ENCODE measurements at places on chromosomes 5 and 9.

DNA sequence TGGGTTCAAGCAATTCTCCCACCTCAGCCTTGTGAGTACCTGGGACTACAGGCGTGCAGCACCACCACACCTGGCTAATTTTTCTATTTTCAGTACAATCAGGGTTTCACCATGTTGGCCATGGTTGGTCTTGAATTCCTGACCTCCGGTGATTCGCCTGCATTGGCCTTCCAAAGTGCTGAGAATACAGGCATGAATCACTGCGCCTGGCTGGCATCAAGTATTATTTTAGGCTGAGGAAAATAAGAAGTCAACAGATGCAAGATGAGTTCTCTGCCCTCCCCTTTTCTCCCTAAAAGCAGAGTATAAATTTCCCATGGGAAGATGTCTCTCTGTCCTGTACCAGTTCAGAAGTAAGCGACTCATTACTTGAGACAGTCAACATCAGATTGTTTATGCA, 71.5 kb downstream of the ELAVL2 start:
- no peak for DNase-seq

- no peak for DNase-seq
Measured at GRCh38 chr5:61498121-61498520, 166.1 kb downstream of the ZSWIM6 start.

- no peak for DNase-seq
Measured at GRCh38 chr5:3606121-3606831, 10.6 kb downstream of the IRX1 start.

DNA sequence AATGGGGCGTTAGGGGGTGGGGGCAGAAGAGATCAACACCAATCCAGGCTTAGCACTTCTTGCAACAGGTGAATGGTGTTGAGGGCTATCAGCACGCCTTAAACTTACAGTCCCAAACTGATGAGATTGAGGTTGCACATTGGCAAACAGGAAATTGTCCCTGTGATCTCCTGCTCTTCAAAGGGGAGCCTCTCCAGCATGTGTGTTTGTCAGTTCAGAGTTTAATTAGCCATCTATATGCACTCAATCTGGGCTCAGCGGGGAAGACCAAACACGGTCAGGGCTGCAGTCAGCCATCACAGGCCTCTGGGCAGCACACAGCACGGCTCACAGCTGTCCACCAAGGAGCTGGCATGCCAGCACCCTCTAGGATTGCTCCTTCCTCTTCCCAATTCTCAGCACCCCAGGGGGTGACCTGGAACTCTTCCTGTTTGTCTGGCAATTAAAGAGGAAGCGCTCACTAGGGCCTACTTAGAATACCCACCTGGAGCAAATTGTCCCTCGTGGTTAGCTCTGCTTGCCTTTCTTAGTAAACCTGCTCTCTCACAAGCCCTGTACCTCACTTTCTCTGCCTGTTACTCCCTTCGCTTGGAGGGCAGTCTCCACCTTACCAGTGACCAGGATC, 217.4 kb downstream of the SLIT3 start:
- no peak for DNase-seq

- no peak for DNase-seq
Measured at GRCh38 chr5:80870442-80870841, 89.7 kb upstream of the RASGRF2 start.

DNA sequence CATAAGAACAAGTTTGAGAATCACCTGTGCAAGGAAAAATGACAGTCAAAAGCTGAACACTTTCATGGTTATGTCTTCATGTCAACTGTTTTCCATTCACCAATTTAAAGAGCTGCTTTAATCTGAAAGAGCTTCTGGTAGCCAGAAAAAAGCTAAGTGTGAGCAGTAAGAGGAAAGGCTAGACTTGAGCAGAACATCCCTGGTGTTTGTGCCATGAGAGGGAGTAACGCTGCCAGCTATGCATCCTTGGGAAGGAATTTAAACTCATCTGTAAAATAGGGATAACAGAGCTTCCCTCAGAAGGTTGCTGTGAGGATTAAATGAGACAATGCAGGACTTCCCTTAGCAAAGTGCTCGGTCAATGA, 193.7 kb downstream of the MAPKAP1 start:
- no peak for DNase-seq

- no peak for DNase-seq
Measured at GRCh38 chr9:76539180-76539579, 80.2 kb downstream of the GCNT1 start.

DNA sequence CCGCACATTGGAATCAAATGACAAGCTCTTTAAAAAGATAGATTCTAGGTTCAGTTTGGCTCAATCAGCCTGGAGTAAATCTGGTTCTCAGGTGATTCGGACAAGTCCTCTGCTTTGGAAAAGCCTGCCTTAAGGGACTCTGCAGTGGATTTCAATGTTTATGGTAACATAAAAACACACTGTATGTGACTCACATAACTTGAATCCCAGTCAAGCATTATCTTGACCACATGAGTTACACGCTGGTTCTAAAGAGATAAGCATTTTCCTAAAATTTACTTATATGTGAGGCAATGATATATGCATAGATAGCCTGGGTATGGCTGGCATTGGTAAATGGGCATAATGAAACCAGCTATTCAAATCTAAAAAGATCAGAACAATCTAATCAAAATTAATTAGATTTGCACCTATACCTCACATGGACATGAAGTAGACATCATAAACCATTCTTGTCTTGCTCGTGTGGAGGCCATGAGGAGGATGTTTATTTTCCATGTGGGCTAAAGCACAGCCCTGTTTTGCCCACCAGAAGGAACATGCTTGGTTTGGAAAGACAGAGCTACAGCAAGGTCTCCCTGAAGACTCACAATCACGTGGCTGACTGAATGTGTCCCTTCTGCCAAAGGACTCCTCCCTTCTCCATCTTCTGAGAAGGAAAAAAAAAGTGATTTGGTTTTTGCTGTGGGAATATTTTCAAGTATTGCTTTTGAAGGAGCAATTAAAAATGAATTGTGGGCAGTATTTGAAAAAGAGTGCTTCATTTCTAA, 351.7 kb downstream of the DIRAS2 start:
- DNase-seq = no peak

GRCh38 chr9:123355761-123356431, at the start of gene CRB2:
Gene CRB2, plus strand, starts transcription at chr9:123356197. Its CDS starts 64 bp downstream, at chr9:123356261.
- DNase-seq = peak; percentile 26

GRCh38 chr9:5140151-5140550, 45.3 kb downstream of the INSL6 start:
- DNase-seq = no peak

GRCh38 chr5:91223886-91224285, 159.2 kb downstream of the ARRDC3 start:
- no peak for DNase-seq

DNA sequence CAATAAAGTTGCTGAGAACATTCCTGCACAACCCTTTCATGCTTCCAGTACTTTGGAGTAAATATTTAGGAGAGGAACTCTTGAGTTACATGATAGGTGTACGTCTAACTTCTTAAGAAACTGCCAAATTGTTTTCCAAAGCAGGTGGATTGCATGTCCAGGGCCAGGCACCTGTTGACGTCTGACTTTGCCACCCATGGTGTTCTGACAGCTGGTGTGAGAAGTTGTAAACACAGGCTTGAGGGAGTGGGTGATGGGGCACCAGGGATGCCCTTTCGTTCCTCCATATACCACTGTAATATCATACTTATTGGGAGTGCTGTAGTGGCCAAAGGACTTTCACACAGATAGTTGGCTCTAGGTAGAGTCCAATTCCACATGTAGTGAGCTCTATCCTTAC, 352.1 kb downstream of the GADD45G start:
- DNase-seq = no peak

DNA sequence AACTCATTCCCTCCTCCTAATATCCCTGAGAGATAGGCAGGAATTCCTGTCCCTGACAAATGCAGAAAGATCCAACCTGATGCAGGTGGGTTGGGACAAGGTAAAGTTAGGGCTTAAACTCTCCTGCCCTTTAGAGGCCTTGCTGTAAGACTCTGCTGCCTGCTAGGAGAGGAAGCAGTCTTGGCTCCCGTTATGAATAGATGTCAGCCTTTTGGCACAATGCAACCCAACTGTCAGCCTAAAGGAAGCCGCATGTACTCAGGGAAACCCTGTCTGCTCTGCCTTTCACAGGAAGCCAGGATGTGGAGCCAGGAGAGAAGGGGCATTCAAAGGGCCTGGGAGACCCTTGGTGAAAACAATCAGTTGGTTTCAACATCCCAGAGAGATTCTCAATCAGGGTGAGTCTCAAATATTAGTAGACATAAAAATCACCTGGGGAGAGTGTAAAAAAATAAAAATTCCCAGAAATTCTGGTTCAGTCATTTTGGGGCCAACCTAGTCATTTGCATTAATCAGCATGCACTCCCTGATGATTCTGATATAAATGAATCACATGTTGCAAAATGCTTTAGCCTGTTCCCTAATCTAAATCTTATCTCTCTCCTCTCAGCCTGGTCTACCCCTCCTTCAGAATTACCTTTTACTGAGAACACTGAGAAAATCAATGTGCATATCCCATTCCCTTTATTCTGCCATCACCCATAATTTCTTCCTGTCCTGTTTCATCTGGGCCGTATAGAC, 136.2 kb upstream of the TRIM32 start:
- no peak for DNase-seq

DNA sequence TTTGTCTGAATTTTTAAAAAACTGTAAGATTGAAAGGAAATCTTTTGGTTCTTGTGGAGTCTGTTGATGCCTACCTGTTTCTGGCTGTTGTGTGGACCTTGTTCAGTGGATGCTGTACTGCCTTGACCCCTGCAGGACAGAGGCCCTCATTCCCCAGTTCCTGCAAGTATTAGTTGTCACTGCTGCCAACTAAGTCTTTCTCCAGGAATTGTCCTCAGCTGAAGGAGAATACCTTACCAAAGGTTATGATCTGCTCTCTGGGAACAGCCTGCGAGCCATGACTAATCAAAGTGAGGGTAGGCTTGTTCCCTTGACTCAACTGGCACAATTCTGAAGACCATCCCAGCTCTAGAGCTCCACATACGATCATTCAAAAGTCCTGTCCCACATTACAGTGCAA, 145.3 kb upstream of the FST start:
- no peak for DNase-seq

GRCh38 chr9:126952205-126952977, 37.8 kb downstream of the RALGPS1 start:
- DNase-seq = no peak

- no peak for DNase-seq
Measured at GRCh38 chr9:93082841-93083411, 13.1 kb upstream of the CARD19 start.

DNA sequence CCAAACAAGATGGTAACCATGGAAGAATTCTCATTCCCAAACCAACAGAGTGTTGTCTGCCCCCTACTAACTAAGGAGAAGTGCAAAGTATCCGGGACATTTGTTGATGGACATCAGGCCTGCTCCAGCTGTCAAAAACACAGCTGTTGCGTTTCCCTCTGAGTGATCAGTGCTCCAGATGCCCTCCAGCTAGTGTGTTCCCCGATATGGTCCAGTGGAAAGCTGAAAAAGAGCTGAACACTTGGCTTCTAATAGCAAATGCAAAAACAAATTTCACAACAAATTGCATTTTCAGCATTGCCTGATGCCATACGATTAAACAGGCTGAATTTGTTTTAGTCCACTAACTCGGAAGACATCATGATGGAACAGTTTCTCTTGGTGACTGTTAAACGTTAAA, 1398.7 kb downstream of the PTPRD start:
- DNase-seq = no peak

GRCh38 chr5:53116597-53116996, 7.0 kb upstream of the MOCS2 start:
- no peak for DNase-seq

DNA sequence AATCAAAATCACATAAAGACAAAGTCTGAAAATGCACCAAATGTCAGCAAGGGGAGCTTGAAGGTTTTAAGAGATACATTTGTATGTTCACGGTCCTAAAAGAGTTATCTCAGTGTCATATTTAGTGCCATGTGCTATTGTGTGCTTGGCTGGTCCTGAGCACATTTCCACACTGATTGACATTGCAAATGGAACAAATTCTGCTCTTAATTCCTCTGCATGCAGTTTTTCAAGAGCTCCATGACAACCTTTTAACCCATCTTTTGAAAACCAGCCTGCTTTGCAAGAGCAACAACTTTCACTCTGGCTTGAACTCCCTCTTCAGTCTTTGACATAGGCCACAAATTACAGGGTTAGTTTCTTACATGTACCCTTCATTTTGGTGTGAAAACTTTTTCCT, 175.4 kb upstream of the ACTBL2 start:
- no peak for DNase-seq

- no peak for DNase-seq
Measured at GRCh38 chr5:89936576-89936975, 473.0 kb downstream of the CETN3 start.

DNA sequence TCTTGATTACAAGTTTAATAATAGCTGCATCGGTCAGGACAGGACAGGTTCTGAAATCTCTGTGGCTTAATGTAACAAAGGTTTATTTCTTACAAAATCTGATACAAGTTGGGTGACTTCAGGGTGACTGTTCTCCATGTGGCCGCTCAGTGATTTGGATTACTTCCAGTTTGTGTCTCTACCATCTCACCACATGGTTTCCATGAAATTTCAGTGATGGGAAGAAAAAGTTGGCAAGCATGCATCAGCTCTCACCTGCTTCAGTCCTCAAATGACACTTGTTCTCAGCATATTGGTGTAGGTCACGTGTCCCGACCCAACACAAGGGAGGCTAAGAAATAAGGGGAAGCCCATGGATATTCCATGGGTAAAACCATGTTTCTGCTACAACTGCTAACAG, 7.8 kb upstream of the TMEM268 start:
- no peak for DNase-seq

- no peak for DNase-seq
Measured at GRCh38 chr5:4383102-4383501, 757.0 kb upstream of the ADAMTS16 start.

- no peak for DNase-seq
Measured at GRCh38 chr9:88659126-88659525, 124.1 kb downstream of the NXNL2 start.

DNA sequence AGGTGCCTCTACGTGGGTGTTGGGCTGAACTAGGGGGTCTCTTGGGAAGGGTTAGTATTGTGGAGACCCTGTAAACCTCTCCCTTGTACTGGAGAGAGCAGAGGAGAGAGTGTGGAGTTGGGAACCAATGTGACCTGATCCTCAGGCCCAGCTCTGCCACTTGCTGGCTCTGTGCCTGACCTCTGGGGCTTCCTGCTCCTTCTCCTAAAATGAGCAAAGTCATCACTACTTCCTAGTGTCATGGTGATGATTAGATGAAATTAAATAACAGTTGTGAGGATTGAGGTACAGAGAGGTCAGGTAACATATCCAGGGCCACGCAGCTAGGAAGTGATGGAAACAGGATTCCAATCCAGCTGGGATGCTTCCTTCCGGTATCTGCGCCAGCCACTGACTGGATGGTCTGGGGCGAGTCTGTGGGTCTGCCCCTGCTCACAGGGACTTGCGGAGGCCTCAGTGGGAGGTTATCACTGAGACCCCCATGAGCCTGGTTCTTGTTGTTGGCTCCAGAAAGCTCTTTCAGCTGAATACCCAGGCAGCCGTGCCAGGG, 9.2 kb downstream of the GALNT10 start:
- no peak for DNase-seq

- no peak for DNase-seq
Measured at GRCh38 chr5:21623831-21624230, 1229.3 kb downstream of the CDH12 start.

DNA sequence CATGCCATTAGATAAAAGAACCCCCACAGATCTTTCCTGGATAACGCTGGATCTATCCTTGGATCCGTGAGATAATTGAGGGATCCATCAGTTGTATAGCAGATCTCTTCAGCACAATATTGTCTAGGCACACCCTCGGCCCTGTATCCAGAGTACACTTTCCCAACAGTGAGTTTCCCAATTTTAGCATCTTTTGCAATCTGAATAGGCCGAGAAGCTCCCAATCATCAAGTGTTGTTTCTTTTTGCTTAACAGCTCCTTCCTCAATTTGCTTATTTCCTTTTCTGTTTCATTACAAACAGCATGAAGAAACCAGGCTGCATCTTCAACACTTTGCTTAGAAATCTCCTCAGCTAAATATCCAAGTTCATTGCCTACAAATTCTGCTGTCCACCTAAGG, 4.4 kb upstream of the SPTLC1 start:
- no peak for DNase-seq

All from HEK293T (cell line).